ENCODE measurements at places on chromosomes 13 and 19.

- DNase-seq, result no peak
These were observed 36.1 kb downstream of the IRS2 start for GRCh38 chr13:109750221-109750775.

GRCh38 chr13:40439928-40440327 is 226.5 kb downstream of the FOXO1 start:
- DNase-seq, result no peak

DNA sequence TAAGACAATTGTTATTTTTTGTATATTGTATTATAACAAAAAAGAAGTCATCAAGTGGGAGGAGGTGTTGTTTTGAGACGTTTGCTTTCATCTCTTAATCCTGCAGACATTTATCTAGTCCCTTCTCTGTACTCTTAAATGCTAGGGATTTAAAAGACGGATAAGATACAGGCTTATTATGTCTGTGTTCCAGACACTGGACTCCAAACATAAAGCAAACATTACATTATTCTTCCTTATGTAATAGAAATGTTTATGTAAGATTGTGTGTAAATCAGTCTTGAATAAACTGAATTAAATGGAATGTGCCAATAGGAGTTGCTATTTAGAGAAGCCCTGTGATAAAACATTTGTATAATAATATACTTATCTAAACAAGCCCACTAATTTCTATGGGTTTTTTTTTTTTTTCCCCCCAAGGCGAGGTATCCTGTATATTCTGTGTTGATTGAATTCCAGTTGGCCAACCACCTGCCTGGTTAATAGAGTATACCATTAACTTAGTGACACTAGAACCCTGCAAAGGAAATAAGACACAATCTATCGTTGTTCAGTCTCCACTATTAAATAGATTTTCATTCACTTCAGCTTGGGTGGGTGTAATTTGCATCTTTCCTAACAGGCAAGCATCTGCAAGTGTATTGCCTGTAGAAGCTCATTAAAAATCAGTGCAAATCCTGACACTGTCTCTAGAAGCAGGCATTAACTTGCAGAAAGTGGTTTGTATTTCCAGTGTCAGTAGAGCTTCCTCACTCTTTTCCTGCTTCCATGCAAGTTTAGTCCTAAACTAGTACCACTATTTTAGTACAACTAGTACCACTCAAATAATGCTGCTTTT is 69.0 kb downstream of the LRCH1 start:
- DNase-seq, result no peak

- no peak for DNase-seq
These were observed 166.8 kb downstream of the DCT start for GRCh38 chr13:94312511-94313216.

DNA sequence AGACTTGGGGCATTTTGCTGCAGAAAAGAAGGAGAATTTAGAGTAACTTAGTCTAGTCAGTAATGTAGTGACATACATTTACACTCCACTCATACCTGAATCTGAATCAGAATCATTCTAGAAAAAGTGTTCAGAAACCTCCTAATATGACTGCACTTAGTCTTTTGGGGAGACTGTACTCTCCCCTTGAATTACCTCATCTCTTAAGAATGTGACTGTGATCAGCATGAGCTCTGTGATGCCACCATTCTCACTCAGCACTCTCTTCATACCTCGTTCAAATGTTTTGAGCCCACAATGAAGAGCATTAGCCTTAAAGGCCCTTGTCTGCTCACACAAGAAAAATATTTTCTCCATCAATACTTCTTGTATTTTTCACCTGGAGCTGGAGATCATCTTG is 229.4 kb downstream of the FGF14 start:
- DNase-seq, result no peak

Data from upper lobe of right lung (tissue), 1 donor.